Myocyte (in vitro differentiated cells): ENCODE measurements at places on chromosomes 7 and 10.

- DNase-seq = no peak
These were observed 12.7 kb downstream of the GSTO2 start for GRCh38 chr10:104281694-104282093.

GRCh38 chr7:51299391-51300133 lies 17.0 kb downstream of the COBL start:
- DNase-seq = no peak

GRCh38 chr7:27329909-27330308 lies 87.3 kb downstream of the EVX1 start:
- DNase-seq = no peak

- peak; percentile 31 for DNase-seq
These were observed 80.9 kb downstream of the LRMDA start for GRCh38 chr10:75512203-75512933.

DNA sequence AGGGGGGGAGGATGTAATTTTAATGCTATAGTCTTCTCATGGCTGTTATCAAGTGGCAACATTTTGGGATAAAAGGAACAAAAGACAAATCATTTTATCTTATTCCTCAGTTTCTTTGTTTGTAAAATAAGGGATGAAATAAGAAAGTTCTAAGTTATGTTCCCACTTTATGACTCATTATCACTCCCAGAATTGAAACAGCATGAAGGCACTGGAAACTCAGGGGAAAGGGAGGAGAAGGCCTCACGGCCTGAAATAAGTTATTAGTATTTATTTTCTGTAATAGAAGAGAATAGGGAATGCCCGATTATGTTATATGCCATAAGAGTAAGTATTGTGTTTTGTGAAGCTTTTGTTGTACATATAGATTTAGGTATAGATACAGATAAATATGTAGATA lies 85.0 kb upstream of the NAMPT start:
- no peak for DNase-seq

DNA sequence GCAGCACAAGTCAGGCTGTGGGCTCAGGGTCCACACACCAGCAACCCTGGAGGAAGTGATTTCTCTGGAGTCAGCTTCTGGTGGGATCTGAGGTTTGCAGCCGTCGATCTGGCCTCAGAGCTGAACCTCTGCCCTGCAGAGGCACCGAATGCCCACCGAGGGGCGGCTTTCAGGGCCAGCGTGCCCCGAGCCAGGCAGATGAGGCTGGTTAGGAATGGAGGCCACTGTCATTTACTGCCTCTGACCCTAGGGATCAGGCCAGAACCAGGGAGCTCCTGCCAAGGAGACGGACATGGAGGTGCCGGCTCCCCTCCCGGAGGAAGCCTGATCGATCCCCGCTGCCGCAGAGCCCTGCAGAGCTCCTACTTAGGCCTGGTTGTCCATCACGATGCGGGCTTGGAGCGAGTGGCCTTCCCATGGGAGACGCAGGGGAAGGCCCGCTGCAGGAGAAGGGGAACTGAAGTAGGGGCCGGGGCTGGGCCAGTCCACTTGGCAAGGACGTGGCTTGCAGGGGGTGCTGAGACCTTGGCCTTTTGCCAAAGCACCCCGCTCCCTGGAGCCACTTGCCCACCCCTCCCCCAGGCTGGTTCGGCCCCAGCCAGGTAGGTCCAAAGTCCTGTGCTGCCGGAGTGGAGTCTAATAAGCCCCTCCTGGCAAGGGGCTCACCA lies 19.6 kb upstream of the ELFN1 start:
- DNase-seq = no peak

DNA sequence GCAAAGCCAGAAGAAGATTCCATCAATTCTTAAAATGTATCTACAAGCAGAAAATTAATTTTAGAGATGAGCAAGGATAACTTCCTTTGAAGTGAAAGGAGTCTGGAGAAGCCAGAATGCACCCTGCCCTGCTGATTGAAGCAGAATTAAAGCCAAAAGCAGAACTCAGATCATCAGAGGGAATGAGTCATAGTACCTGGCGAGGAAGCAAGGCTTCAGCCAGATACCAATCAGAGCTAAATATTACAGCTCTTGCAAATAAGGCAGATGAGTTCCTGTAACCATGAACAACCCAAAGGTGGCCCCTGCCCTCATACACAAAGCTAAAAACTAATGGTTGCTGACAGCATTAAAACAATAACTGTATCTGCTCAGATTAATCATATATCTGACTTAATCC lies 10.4 kb downstream of the HTR7 start:
- peak; percentile 65 for DNase-seq

DNA sequence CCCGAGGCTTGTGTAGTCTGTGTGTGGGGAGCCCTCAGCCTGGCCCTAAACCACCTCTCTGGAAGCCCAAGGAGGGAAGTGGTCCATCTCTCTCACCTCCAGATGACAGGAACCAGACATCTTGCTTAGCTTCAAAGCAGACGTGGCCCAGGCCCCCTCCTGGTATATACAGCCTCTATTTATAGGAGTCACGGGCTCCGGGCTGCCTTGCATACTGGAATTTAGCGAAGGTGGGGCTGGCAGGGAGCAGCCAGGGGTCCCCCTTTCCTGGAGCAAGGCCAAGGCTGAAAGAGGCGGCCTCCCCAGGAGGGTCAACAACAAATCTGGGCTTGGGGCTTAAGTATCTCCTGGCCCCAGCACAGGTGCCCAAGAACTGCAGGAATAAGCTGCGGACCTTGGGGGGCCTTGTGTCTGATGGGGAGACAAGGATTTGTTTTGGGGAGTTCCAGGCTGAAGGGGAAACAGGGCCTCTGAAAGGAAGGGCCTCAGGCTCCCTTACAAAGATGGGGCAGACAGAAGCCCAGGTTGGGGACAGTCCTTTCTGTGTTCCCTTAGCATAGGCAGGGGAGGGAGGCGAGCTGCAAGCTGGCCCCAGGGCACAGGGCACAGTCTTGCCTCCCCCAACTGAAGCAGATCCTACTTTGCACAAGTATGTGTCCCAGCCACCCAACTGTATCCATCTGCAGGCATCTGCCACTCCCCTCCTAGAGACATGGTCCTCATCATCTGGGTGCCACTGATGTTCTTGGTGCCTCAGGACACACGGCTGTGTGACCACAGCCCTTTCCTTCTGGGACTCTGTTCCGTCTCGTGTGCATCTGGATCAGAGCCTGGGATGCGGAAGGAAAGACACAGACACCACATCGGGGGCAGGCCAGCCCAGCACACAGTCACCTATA lies 11.9 kb downstream of the ZCCHC24 start:
- DNase-seq = no peak
